Hepatocyte (in vitro differentiated cells): ENCODE measurements at places on chromosomes 1 and 21.

GRCh38 chr21:37829447-37829846 is 86.8 kb downstream of the KCNJ6 start:
- peak; percentile 58 for DNase-seq

GRCh38 chr1:244861683-244862082 is 2.7 kb downstream of the HNRNPU start:
- peak; percentile 15 for DNase-seq

DNA sequence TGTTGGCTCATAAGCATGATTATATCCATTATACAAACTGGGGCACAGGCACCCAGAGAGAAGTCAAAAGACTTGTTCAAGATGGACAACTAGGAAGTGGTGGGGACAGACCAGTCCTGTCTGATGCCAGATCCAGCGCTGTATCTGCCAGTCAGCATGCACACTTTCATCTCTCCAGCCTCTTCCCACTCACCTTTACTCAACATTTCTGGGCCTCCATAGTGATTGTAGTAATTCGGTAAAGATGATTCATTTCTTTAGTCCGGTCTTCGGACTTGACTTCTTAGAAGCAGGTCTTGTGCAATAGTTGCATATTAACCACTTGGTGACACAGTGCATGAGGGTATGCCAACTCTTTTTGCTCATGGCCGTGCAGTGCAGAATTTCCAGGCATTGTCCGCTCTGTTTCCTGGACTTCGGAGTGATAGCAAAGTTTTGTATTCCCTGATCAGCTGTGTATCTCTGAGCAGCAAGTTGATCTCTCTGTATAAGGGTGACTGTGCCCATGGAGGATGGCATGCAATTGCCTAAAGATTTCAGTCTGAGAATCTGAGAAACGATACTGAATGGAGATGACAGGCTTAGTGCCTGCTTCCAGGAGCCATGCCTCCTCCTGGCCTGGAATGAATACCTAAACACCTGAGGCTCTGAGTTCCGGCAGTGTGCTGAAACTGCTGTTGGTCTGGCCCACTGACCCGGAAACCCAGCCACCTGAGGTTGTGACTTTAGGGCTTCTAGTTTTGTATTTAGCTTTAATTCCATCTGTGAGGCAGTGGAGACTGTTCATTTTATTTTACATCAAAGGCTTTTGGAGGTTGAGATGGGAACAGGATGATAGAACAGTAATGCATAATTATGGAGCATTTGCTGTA is 39.0 kb downstream of the GALNT2 start:
- peak; percentile 73 for DNase-seq

GRCh38 chr1:112929979-112930378 is 26.0 kb downstream of the SLC16A1 start:
- DNase-seq = no peak

GRCh38 chr1:56948403-56949023 is 17.3 kb downstream of the C8B start:
- no peak for DNase-seq

- DNase-seq = no peak
Measured at GRCh38 chr1:109717729-109718128, 5.7 kb downstream of the GSTM5 start.

DNA sequence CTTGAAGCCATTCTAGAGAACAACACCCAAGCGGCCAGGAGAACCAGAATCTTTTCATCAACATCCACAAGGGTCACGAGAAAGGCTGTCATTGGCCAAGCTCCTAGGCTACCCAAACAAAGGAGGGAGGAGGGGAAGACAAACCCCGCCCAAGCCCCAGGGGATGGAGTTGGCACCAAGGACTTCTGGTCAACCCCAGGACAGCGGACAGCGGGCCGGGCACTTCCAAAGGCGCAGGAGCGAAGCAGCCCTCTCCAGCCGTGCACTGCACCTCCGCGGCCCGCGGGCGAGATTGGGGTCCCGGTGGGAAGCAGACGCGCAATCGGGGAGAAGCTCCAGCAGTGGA is at the start of gene CLIC6:
Gene CLIC6 (plus strand): TSS at position 192 of the 346 bp plus-strand sequence. CDS start 395 bp downstream, outside the sequence.
- peak; percentile 28 for DNase-seq

GRCh38 chr1:108747898-108748297 is 1.4 kb downstream of the STXBP3 start:
- DNase-seq = no peak

DNA sequence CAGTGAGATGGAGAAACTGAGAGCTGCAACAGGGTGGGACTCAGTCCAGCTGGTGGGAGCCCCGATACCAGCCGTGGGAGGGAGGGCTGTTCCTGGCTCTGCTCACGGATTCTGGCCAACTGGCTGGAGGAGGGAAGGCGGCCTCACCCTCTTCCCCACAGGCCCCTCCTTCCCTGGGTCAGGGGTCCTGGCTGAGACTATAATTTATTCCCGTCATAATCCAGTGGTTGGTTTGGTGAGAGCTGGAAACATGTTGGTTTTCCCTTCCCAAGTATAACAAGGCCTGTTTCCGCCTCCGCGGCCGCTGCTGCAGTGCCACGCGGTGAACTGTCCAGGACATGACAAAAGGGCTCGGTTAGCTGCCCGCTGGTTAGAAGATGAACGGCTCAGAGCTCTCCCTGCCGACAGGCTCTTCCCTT is 10.0 kb downstream of the PTPRF start:
- no peak for DNase-seq

GRCh38 chr1:101128211-101128727 is 102.7 kb upstream of the DPH5 start:
- no peak for DNase-seq

GRCh38 chr1:207052911-207053769 is at the start of gene PFKFB2:
TSS of gene PFKFB2 (plus strand) at chr1:207053275. CDS start at chr1:207054718, 1,443 bp downstream.
- DNase-seq = peak; percentile 99

- no peak for DNase-seq
Measured at GRCh38 chr21:23743821-23744220, 1863.5 kb downstream of the MRPL39 start.

- DNase-seq = peak; percentile 59
Measured at GRCh38 chr21:35933466-35933865, 126.9 kb downstream of the SETD4 start.

GRCh38 chr1:19582318-19582717 is 61.8 kb upstream of the NBL1 start:
- DNase-seq = peak; percentile 70

GRCh38 chr1:24323281-24323680 is 4.1 kb downstream of the GRHL3 start:
- no peak for DNase-seq

- DNase-seq = no peak
Measured at GRCh38 chr1:71908303-71908702, 374.0 kb downstream of the NEGR1 start.

GRCh38 chr1:189357317-189357716 is 1120.3 kb downstream of the BRINP3 start:
- DNase-seq = no peak

DNA sequence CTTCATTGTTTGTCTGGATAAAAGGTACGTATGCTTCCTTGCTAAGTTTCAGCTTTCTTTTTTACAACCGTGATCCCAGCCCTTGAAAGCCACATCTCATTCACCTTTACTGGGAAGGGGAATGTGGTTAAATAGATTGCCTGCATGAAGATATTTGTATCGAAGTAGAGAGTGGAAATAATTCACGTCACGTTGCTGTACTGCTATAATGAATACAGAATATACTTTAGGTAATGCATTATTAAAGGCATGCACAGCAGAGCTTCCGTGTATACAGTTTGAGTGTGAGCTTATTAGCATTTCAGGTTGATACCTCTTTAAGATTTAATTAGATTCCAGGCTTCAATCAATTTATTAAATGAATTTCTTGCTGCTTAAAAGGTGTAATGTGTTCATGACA is 153.8 kb downstream of the HHAT start:
- no peak for DNase-seq

GRCh38 chr1:81974222-81974841 is 173.6 kb downstream of the ADGRL2 start:
- DNase-seq = peak; percentile 13

DNA sequence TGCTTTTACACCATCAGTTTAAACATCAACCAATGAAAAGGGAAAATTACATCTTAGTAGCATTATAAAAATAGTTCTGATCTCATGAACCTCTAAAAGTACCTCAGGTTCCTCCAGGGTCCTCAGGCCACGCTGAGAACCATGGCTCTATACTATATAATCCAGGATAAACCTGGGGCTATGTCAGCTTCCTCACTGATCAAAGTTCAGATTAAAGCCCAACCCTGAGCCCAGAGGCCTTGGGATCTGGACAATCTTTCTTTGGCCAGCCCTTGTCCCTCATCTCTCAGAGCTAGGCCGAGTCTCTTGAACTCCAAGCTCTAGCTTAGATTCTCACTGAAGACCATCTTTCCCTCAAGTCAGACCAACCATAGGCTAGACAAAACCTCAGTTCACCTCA is 168.3 kb downstream of the PLPP3 start:
- DNase-seq = no peak

GRCh38 chr21:31252091-31252490 is 92.0 kb downstream of the TIAM1 start:
- DNase-seq = no peak

GRCh38 chr1:221335161-221336101 is 406.5 kb downstream of the DUSP10 start:
- peak; percentile 13 for DNase-seq

GRCh38 chr1:234675572-234675971 is 65.6 kb upstream of the IRF2BP2 start:
- no peak for DNase-seq

DNA sequence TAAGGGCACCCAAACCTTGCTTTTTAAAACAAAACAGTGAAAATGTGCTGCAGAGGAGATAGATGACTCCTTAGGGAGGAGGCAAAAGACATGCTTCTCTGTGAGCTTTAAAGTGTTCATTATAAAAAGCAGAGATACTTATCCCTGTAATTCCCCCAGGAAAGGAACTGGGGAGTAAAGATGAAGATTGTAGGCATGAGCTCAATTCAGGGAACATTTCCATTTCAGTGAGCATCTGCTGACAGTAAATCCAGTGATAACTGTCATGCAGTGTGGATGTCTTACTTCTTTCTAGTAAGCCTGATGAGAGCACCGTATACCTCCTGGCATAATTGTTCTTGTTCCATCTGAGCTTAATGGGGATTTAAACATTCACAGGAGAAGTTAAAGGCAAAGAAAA is 1296.5 kb downstream of the MRPL39 start:
- DNase-seq = no peak

GRCh38 chr1:156344409-156344808 is 6.1 kb downstream of the TSACC start:
- DNase-seq = no peak

DNA sequence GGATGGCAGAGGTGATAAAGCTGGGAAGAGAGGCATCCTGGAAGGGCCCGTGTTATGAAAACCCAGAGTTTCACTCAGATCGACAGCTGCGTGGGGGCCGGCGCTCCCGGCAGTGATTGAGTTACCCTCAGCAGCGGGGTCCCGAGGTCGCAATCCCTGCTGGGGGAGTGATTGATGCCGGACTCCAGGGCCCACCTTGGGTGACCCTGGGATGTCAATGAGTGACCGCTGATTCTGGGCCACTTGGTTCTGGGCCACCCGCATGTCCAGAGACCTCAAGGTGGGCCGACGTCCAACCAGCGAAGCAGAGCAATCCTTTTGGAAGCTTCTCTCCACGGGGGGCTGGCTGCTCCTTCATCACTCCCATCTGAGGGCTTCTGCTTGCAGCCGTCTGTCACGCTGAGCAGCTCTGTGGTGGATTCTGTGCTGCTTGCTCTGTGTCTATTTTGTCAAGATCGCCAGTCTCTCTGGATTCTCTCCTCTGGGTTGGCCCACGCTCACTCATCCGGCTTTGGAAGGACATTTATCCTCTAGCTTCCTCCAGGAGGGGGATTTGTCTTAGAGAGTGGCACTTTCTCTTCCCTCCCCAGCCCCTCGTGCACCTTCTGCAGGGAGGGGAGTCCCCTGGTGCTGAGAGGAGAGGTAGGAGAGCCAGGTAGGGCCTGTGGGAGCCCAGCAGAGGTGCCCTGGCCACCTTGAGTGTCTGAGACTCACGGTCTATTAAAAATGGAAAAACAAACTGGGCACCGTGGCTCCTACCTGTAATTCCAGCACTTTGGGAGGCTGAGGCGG is 110.9 kb upstream of the C1orf174 start:
- no peak for DNase-seq

DNA sequence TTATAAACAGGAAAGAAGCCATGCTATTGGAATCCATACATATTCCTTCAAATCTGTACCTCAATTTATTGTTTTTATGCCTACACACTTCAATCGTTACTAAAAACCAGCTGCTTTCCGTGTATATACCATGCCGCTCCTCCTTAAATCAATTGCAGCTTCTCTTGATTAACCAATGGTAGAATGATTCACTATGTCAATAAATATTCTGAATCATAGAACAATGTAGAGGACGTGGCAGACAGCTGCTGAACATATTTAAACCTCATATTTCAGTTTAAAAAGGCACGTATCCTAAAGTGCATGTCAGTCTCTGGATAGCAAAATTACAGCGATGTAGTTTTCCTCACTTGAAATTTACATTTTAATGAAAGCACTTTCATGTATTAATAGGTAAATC is 100.4 kb downstream of the MRPL39 start:
- no peak for DNase-seq

GRCh38 chr1:16172964-16173446 is 17.1 kb upstream of the EPHA2 start:
- peak; percentile 81 for DNase-seq

- no peak for DNase-seq
Measured at GRCh38 chr1:66840929-66841328, 39.9 kb upstream of the INSL5 start.

DNA sequence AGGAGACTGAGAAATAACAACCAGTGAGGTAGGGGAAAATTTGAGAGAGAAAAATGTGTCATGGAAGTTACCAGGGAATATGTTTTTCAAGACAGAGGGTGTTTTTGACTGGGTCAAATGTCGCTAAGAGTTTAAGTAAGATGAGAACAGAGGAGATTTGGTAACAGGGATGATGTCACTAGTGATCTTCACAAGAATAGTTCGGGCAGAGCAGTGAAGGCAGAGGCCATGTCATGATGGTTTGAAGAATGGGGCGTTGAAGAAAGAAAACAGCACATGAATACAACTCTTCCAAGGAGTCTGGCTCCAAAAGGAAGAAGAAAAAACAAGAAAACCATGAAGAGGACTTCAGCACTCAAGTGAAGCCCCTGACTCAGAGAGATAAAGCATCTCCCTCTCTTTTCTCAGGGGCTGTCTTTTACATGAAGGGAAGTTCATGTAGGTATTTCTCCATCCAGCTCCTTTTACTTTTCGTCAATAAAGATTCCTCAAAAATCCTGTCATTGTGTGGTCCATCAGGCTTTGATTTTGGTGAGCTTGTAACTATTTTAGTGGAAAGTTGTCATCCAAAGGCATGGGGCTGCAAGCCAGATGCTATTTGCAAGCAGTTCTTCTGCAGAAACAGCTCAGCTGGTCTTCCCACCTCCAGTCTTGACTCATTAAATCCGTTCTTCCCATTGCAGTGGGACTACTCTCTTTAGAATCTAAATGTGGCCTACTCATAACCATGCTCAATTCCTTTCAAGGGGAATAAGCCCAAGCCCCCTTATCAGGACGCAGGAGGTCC is 397.3 kb downstream of the LMX1A start:
- no peak for DNase-seq

DNA sequence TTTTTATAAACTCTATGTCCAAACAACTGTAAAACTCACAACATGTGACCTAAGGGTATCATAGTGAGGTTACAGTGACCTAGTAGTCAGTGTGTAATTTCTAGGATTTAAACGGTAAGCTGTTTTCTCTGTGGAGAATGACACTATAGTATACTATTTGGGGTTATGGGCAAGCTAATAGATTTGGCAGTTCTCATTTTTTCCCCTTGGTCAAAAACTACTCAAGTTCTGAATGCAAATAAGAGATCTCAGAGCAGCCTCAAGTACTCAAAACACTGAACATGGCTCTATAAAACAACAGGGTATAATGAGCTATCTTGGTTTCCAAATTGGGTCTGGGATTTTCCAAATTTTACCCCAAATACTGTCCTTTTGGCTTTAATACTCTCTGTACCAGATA is 88.5 kb upstream of the HMCN1 start:
- DNase-seq = no peak

- DNase-seq = no peak
Measured at GRCh38 chr1:178768423-178768822, 43.4 kb downstream of the RALGPS2 start.
